Hematopoietic multipotent progenitor cell treated with erythropoietin and hydrocortisone succinate and interleukin-3 and kit ligand, for 8 days (in vitro differentiated cells): ENCODE measurements at places on chromosomes 11 and 22.

- no peak for DNase-seq
Observed at GRCh38 chr11:73194593-73194992, 23.5 kb upstream of the P2RY2 start.

GRCh38 chr11:119671051-119671450, 57.9 kb downstream of the NECTIN1 start:
- DNase-seq, result no peak

DNA sequence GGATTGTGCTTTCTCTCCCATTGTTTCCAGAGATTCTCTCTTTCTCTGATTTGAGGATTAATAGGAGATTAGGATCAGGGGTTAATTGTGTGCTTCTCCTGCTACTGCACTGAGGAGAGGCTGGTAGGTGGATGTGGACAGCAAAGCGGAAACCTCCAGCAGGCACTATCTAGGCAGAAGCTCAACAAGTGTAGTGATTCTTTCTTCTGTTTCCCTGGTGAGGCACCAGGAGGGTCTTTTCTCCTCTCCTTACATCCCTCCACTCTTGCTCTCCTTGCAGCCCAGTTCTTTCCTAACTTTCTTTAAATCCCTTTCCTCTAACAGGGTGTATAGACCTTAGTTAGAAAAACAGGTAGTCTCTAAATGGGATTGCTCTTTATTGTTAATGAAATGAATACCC, 1.9 kb upstream of the ZBTB16 start:
- no peak for DNase-seq

DNA sequence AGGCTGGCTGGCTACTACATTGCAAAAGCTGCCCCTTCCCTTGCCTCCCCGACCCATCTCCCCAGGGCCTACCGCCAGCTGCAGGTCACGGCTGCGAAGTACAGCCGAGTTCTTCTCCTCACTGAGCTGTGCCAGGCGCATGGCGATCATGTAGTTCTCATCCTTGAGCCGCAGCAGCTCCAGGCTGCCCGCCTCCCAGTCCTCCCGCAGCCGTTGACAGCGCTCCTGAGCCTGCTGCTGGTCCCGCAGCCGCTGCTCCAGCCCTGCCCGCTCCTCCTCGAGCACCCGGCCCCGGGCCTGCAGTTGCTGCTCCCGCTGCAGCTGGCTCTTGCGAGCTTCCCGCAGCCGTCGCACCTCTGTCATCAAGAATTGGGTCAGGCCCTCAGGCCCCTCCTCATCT, 3.3 kb downstream of the CARD10 start:
- DNase-seq, result no peak

GRCh38 chr11:91513734-91514133, 710.9 kb upstream of the FAT3 start:
- no peak for DNase-seq

DNA sequence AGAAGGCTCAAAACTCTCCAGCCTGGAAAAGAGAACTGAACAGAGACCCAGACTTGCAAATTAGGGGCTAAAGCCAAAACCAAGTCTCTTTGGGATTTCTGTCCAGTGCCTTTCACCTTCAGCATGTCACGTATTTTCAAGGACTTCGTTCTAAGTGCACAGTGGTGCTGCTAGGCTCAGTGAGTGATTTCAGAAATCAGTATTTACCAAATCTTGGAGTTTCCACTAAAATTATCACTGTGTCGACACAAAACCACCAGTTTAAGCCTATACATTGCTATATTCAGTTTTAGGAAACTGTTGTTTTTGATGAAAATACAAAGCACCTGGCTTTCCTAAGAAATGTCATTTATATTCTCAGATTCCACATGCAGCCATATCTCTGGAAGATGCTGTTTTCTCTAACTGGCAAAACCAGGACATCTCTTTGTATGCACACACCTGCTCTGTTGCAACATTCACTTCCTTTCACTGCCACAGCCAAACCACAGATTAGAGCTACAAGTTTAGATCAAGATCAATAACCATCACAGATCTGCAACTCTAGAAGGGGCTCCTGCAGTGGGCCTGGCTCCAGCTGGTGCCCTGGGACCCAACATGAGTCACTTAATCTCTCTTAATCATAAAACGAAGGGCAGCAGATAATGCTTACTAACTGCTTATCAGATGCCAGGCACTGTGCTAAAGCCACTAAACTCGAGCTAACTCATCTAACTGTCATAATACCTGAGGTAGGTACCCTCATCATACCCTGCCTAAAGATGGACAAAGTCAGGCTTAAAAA, 22.3 kb downstream of the SMCO4 start:
- no peak for DNase-seq

DNA sequence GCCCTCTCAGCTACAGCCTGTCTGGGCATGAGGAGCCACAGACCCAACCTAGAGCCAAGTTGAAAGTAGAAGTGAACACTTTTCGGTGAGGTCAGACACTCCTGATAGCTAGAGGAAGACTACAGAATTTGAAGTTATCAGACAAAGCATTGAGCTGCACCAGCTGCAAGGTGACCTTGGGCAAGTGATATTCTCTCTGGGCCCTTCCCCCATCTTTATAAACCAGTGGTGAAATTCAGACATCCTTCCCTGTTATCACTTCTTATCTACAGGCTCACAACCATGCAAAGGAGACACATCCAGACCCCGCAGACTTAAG, 8.0 kb upstream of the PMM1 start:
- peak; percentile 50 for DNase-seq
